Coronary artery (tissue), 2 donors: ENCODE measurements at places on chromosomes 7 and 10.

DNA sequence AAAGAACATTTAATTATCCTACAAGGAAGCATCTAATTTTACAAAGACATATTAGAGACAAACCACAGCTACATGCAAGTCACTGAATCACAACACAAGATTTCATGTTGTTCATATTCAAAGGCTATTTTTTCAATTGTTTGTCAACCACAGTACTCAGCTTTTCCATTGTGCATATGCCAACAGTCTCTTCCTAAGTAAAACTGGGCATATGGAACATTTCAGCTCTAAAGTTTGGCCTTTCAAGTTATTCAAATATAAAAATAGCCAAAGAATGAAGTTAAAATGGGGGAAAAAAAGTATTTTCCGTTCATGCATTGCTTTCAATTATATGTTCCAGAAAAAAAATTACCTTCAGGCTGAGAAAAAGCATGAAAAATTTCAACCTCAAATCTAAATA lies 537.9 kb downstream of the PLXDC2 start:
- DNase-seq = no peak

DNA sequence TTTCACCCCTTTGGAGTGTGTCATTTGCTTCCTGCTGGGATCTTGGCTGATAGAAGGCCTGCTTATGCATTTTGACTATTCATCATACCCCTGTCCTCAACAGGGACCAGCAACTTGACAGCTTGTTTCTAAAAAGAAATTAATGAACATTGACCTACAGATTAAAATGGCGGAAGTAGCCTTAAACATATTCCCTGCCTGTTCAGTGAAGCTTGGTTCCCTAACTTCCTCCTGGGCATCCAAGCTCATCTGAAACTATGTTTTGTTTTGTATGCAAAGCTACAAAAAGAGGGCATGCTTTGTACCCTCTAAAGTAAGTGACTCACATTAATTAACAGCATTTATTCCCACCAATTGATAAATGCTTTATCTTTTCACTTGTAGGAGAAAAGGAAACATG lies 26.8 kb upstream of the CDK14 start:
- no peak for DNase-seq

GRCh38 chr7:44285561-44285960 lies 39.8 kb downstream of the CAMK2B start:
- peak; percentile 29 for DNase-seq

DNA sequence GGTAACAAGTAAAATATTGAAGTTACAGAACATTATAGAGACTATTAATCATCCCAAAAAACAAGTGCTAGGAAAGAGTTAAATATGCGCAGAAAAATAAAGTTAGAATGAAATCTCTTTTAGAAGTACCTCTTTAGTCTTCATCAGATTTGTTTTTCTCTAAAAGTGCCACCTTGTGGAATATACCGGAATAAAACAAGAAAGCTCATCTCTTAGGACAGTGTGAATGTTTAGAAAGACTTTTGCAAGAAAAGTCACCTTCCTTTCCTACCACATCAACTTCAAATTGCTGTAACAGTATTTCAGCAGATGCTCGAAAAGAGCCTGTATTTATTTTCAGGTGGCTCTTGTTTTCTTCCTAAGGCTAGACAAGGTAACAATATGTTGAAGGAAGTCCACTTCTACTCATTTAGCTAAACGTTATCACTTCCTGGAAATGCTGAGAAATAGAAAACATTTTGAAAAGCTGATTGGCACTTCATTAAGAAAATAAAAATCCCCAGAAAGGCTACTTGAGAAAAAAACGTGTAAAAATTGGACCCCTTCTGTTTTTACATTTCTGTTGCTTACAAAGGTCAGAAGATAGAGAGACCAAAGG lies 19.8 kb upstream of the FAM133B start:
- DNase-seq = no peak

GRCh38 chr7:37247861-37248260 lies 200.8 kb downstream of the ELMO1 start:
- DNase-seq = no peak

- no peak for DNase-seq
Measured at GRCh38 chr7:77727936-77728701, 31.9 kb downstream of the RSBN1L start.

DNA sequence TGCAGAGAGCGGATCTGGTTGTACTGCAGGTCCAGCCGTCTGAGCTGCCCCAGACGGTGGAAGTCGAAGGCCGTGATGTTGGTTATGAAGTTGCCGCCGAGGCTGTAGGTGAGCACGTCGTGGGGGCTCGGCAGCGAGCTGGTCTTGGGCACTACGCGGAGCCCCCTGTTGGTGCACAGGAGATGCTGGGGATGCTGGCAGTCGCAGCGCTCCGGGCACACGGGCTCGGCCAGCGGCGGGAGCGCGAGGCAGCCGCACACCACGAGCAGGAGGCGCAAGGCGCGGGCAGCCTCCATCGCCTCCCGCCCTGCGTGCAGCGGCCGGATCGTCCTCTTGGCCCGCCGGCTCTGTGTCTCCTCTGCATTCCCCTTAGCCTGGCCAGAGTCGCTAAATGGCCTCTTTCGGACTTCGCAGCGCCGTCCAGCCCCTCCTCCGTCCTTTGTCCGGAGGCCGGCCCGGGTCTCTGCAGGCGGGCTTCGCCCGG lies 337 bp downstream of the TRIL start:
- no peak for DNase-seq

- no peak for DNase-seq
Measured at GRCh38 chr10:119285495-119286267, 78.3 kb downstream of the GRK5 start.

DNA sequence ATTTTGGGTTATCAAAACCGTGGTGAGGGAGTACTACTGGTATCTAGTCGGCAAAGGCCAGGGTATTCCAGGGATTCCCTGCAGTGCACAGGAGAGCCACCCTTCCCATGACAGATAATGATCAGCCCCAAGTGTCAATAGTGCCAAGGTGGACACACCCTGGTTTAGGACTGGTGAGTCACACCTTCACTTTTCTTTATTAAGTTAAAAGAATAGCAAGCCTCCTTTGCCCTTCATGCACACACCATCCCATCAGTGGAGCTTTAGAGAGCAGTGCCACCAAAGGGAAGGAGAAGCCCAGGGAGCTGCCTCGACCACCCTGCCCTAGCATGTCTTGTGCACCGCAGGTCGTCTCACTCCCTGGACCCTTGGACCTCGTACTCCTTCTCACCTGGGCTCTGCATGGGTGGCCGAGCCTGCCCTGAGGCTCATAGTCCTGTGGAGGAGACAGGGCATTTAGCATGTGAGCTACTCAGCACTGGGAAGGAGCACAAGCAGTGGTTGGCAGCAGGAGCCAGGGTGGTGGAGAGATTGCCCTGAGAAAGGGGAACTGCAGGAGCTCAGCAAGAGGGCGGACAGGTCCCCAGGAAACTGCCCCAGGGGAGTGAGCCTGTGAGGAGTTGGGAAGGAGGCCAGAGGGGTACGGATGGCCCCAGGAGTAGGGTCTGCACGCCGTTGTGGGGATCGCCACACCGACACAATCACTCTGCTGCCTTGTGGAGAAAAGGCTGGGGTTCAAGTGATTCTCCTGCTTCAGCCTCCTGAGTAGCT lies 17.4 kb downstream of the UBE2D4 start:
- DNase-seq = no peak

- no peak for DNase-seq
Measured at GRCh38 chr10:112393341-112393740, 19.4 kb downstream of the ACSL5 start.

DNA sequence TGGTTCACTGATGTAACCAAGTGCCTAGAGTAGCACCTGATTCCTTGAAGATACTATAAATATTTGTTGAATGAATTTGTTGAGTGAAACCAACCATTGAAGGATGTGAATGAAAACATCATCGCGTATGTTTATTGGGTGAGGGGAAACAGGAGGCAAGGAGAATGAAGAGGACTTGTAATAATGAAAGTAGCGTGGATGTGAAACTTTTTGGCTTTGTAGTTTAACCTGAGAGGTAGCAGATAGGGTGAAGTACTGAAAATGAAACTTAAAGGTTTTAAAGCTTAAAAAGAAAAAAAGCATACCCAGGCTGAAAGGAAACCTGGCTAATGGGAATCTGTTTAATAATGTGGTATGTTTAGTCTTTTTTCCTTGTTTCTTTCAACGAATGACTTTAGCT lies 5.2 kb downstream of the CCNY start:
- DNase-seq = no peak

- no peak for DNase-seq
Measured at GRCh38 chr10:8130973-8131911, 76.8 kb downstream of the GATA3 start.

DNA sequence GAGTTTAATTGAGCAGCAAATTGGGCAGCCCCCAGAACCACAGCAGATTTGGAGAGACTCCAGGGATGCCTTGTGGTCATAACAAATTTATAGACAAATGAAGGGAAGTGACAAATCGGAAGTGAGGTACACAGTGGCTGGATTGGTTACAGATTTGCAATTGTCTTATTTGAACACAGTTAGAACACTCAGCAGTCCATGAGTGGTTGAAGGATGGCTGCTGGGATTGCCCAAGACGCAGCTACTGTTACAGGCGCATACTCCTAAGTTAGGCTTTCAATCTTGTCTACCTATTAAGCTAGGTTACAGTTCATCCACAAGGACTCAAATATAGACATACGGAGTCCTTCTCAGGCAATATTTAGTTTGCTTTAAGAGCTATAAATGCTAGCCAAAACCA lies 7.4 kb downstream of the ACADSB start:
- DNase-seq = no peak

DNA sequence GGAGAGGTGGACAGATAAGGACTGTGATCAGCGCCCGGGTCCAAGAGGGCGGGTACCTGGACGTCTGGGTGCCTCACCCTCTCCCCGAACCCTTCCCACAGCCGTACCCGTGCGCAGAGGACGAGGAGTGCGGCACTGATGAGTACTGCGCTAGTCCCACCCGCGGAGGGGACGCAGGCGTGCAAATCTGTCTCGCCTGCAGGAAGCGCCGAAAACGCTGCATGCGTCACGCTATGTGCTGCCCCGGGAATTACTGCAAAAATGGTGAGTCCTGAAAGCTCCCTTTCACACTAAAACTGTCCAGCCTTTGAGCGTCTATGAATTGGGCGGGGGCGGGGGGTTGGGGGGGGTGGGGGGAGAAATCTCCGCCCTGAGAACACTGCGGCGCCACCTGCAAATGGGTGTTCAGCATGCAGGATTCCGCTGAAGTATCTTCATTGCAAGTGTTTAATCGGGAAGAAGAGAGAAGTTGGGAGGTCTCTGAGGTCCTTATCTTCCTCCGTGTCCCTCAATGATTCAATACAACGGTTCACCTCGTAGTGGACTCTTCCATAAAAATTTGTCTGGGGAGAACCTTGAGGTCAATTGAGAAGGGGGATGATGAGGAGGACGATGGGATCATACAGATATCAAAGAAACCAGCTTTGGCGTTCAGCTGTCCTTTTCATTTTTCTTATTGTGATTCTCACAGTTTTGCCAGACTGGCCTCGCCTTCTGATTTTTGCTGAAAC lies 906 bp downstream of the DKK1 start:
- no peak for DNase-seq

GRCh38 chr7:49852619-49853462 lies 79.4 kb downstream of the VWC2 start:
- no peak for DNase-seq

DNA sequence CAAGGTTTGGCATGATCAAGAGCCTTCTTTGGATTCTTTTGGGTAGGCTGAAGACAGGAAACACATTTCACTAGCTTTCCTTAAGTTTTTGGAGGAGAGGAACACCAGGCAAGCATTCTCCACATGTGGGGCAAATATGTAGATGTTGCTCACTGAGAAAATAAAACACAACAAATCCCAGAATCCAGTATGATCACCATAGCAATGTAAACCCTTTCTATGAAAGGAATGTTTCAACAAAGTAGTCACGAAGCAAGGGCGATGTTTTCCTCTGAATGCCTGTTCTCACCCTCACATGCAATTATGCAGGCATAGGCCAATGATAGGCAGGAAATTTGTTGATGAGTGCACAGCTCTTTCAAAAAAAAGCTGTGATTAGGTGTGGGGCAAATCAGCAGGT lies 20.5 kb upstream of the CEP41 start:
- no peak for DNase-seq

DNA sequence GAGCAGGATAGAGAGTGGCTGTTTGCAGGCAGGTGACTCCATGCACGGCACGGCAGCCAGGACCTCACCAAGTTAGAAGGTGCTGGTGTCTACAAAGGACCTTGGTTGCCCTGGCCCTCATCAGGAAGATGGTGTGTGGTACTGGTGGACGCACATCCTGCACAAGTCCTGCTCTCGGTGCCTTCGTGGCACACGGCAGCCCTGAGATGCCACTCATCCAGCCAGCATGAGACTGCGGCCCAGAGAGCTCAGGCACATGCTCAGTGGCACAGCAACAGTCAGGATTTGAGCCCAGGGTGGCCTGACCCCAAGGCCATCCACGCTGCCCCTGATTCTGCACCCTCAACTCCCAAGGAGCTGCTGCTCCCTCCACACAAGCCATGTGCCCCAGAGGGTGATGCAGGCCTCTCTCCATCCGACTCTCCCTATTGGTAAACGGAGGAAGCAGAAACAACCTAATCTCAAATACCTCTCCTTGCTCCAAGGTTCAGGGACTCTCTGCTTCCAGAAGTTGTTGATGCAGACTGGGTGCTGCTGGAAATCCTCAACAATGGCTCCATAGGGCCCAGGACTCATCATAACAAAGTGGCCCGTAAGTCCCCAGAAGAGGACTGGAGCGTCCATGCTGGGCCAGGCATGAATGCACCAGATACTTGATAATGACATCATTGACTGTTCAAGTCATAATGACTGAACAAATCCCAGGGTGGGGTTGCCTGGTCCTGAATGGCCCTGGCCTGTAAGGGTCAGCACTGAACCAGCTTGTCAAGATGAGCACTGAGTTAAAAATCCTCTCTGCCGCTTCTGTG lies 93.6 kb downstream of the ARHGAP22 start:
- peak; percentile 68 for DNase-seq

DNA sequence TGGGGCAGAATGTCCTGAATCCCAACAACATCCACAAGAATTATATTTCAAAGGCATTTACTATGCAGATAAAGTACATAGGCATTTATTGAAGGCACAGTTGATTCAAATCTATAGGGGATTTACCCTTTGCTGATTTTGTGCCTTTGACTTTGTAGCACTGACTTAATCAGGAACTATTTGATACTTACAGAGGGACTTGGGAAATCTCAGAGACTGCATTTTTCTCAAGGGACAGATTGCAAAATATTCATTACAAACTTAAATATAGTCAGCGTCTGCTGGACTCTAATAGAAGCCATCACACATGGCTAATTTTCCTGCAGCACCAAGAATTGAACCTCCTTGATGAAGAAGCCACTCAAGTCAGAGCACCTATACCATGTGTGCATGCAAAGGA lies 44.9 kb downstream of the FAS start:
- DNase-seq = no peak

GRCh38 chr7:35792472-35792871 lies 8.4 kb upstream of the SEPTIN7 start:
- DNase-seq = no peak

DNA sequence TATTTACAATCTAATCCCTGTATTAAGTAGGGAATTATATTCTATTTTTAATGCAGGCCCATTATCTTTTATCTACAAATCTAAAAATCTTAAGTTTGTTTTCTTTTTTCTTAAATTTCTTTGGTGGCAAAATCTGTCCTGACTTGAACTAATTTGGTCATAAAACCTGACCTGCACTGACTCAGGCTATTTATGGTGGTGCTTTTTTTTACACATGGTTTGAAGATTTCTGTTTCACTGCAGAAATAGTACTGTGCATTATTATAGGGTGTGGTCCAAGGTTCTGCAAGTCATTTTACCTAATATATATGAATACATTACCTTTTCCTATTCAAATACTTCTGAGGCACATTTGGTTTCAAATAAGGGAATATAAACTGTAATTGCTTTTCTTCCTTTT lies 137.0 kb downstream of the CD36 start:
- DNase-seq = no peak
